ENCODE measurements at places on chromosomes 11 and 22.

DNA sequence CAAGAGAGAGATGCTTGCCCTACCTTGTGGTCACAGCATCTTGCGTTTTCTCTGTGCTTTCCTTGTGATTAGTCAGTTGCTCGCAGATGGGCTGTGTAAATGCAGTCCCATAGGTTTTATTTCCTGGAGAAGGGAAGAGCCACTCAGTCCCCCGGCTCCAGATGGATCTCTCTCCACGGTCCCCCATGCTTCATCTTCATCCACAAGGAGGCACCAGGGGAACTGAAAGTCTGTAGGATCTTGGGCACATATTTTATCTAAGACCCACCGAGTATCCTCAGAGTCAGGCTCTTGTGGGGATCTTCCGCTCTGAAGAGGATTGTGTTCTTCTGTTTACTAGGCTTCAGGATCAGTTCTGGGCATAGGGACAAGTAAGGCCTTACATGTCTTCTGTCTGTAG lies 66.8 kb upstream of the E2F8 start:
- DNase-seq, result no peak

DNA sequence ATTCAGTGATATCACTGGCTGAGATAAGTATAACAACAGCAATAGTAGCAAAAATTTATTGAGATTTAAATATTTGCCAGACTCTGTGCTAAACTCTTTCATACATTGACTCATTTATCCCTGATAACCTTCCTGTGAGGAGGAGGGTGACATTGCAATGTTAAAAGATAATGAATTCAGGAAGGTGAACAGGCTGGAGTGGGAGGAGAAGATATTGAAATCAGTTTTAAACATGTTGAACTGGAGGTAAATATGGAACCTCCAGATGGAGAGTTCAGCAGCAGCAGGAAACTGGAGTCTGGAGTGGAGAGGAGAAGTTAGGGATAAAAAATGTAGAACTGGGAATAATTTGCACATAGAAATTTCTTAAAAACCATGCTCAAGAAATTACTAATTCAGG lies 142.0 kb upstream of the FAT3 start:
- DNase-seq, result no peak

DNA sequence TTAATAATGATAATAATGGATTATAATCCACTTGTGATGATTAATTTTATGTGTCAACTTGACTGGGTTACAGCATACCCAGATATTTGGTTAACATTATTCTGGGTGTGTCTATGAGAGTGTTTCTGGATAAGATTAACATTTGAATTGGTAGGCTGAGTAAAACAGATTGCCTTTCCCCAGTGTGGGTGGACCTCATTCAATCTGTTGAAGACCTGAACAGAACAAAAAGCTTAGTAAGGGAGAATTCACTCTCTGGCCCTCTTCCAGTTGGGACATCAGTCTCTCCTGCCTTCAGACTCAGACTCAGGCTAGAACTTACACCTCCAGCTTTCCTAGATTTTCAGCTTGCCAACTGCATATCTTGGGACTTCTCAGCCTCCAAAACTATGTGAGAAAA lies 37.3 kb upstream of the RRAS2 start:
- no peak for DNase-seq

GRCh38 chr11:128553662-128554362 lies 33.5 kb downstream of the ETS1 start:
- no peak for DNase-seq

- no peak for DNase-seq
Observed at GRCh38 chr22:19213001-19213400, 34.5 kb upstream of the SLC25A1 start.

DNA sequence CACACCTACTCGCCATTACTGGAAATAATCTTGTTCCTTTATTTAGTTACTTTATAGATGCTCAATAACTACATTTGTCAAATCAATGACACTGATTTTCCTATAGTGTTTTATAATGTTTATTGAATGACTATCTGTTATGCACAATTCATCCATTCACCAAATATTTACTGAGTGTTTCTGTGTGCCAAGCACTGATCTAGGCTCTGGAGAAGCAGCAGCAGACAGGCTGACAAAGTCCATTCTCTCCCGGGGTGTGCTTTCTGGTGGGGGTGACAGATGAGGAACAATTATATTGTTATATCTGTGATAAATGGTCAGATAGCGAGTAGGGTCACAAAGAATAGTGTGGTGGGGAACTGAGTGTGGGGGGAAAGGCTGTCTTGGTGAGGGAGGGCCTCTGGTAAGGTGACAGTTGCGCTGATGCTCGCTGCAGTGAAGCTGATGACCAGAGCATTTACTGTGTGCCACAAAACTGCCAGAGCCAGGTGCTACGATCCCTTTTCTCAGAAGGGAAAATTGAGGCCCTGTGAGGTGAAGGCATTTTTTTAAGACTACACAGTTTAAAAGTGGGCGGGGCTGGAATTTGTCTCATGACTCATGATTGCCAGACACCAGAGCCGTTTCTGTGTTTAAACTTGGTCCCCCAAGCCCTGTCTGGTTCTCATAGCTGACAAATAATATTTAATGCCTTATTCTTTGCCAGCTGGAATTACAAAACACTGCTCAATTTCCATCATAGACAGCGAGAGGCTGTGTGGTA lies 10.2 kb downstream of the PACS1 start:
- no peak for DNase-seq

DNA sequence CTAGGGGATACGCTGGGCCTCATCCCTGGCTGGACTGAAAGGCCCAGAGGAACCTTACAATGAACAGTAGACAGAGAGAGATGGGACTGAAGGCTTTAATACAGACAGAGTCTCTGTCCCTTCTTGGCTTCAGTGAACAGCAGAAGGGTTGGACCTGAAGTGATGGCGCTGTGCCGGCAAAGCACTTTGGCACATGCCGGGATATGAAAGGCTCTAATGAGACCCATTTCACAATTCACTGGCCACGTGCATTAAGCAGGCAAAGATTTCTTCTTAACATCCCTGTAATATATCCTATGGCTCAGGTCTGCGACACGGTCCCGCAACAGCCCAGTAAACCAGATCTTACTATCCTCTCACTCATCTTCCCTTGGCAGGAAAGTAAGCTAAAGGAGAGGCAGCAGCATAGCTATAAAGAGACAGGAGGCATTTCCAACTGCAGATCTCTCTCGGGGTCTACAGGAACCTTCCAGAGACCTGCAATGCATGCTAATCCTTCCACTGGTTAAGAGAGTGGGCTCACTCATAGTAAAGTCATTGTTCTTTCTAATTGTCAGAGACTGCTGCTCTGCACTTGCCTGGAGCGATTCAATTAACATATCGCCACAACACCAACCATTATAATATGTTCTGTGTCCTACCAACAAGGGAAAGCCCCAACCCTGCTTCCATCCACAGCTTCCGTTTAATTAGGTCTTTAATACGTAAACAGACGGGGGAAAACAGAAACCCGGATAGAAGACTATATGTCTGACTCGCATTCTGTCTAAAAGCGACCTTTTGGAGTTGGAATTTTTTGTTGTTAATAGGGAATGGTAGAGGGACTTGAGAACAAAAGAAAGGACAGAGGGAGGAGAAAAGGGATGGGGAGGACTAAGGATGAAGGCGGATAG lies 1179.0 kb downstream of the LRRC4C start:
- no peak for DNase-seq

DNA sequence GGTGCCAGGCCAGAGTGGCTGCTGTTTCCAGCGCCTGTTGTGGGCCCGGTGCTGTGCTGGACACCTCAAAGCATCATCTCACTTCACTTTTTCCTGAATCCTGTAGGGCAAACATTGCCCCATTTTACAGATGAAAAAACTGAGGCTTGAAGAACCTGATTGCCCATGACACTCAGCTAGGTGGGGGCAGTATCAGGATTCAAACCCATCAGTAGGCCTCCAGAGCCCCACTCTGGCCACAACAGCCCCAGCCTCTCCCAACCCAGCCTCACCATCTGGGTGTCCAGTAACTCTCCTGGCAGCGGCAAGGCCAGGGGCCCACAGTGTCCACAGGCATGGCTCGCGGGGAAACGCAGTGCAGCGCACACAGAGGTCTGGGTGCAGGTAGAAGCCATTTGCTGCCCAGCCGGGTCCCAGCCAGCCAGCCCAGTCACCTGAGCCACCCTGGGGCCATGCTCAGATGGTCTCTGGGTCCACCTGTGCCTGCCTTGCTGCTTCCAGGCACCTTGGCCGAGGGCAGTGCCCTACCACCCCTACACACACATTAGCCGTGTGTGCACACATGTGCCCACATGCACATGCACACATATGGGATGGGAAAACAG lies 11.5 kb downstream of the SLC22A12 start:
- DNase-seq, result no peak

GRCh38 chr11:15750535-15751308 lies 605.6 kb downstream of the SOX6 start:
- no peak for DNase-seq

DNA sequence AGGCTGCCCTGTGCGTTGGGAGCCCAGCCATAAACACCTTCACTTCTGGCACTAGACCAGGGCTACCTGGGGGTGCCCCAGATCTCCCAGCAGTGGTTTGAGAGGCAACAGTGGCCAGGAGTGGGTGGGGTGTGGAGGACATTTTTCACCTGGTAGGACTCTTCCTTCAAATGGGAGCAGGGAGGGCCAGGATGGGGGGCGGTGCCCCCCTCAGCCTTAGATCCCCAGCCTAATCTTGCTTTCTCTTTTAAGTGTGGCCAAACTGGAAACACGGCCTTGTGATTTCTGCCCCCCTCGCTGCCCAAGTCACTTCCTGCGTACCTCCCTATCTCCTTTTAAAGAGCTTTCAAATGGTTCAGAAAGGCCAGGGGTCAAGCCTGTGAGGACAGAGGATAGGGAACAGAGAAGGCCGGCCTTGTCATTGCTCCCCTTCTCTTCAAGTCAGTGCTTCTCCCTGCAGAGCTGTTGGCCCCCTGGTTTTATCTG lies 800 bp downstream of the KCNJ5 start:
- peak; percentile 53 for DNase-seq

DNA sequence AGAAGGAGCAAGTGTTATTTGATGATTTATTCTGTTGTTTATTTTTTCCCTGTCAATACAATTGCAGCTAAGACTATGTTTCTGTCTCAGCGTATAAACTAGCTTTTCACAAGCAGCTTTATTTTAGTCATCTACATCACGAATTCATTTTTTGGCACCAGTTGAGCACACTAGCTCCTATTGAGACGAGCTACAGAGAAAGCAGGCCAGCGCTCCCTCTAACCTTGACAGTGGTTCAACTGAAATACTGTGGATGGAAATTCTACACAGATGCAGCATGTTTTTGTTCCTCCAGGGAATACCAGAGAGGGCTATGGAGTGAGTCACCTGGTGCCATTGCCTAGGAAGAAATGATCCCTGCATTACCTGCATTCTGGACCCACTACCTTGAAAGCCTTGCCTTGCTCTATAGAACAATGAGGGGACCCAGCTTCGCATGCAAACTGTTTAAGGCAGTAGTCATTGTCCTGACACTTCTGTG lies 108.2 kb upstream of the ARHGAP42 start:
- DNase-seq, result no peak

GRCh38 chr11:113278481-113278880 lies 35.9 kb upstream of the TTC12 start:
- DNase-seq, result no peak

GRCh38 chr11:11969380-11970215 lies 38.8 kb downstream of the DKK3 start:
- DNase-seq, result no peak

- no peak for DNase-seq
Observed at GRCh38 chr11:71338801-71339395, 86.5 kb upstream of the SHANK2 start.

GRCh38 chr11:103070142-103070541 lies 21.8 kb downstream of the DCUN1D5 start:
- no peak for DNase-seq

GRCh38 chr11:62444835-62445234 lies 26.0 kb downstream of the SCGB1A1 start:
- DNase-seq, result no peak

DNA sequence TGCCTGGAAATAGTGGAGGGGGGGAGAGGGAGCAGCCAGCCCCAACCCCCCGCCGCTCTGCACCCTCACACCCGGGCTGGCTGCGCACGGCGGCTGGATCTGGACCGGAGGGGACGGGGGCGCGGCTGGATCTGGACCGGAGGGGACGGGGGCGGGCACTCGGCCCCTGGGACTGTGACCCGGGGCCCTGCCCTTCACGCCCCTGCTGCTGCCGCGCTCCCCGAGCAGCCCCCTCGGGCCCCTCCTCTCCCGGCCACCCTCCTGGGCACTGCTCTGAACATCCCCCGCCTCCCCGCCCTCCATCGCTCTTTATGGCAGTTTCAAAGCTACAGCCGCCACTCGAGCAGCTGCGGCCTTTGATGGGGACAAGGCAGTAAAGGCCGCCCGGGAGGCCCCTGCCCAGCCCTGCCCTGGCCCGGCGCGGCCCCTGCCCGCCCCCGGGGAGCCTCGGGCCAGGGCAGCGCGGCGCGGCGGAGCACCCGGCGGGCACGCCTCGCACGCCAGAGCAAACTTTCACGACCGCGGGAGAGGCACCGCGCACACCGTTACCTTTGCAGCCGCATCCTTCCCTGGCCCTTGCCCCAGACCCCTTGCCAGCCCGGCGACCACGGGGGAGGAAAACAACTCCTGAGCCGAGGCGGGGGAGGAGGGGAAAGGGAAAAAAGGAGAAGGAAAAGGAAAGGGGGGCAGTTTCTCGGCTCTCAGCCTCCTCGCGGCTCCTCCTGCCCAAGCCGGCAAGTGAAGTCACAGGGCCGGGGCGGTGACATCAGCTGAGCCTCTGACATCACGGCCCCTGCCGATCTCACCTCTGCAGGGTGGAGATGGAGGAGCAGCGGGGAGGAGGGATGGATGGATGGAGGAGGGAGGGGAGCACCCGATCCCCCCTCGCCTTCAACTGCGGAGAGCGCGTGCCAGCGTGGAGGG lies 13.1 kb upstream of the TCF20 start:
- peak; percentile 31 for DNase-seq

DNA sequence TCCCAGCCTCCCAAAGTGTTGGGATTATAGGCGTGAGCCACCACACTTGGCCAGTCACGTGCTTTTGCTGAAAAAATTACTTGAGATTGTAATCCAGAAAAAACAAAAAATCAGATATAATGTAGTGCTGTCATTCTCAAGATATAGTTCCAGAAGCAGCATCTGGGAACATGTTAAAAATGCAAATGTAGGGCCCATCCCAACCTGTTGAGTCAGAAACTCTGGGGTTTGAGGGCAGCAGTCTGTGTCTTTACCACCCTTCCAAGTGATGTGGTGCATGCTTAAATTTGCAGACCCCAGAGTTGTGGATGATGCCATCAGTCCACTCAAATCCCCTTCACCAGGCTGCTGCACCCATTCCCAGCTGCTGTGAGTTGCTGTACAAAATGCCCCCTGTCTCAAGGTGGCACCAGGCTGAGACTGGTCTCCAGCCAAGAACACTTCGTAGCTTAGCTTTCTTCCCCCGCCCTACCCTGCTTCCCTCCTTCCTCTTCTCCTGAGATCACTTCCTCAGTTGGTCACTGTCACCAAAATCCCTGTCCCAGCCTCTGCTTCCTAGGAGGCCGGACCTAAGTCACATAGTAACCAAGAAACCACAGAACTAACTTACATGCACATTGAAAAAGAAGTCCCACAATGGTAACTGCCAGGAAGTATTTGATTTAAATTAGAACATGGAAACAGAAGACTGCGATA lies 18.2 kb upstream of the ARRB1 start:
- no peak for DNase-seq

- peak; percentile 82 for DNase-seq
Observed at GRCh38 chr11:112279901-112280267, 19.2 kb upstream of the PLET1 start.

All from activated naive CD4-positive, alpha-beta T cell treated with anti-CD3 and anti-CD28 coated beads, Interleukin-2, amount 50 U/mL, for 72 hours (primary cell).